ENCODE measurements at places on chromosomes 6 and 20.

- no peak for DNase-seq
Observed at GRCh38 chr20:32448306-32449056, 90.3 kb downstream of the ASXL1 start.

- DNase-seq: no peak
Observed at GRCh38 chr20:6104493-6105188, 18.2 kb downstream of the FERMT1 start.

- DNase-seq: no peak
Observed at GRCh38 chr6:12952318-12952717, 235.8 kb downstream of the PHACTR1 start.

GRCh38 chr20:1144401-1145172 is 26.2 kb downstream of the PSMF1 start:
- no peak for DNase-seq

DNA sequence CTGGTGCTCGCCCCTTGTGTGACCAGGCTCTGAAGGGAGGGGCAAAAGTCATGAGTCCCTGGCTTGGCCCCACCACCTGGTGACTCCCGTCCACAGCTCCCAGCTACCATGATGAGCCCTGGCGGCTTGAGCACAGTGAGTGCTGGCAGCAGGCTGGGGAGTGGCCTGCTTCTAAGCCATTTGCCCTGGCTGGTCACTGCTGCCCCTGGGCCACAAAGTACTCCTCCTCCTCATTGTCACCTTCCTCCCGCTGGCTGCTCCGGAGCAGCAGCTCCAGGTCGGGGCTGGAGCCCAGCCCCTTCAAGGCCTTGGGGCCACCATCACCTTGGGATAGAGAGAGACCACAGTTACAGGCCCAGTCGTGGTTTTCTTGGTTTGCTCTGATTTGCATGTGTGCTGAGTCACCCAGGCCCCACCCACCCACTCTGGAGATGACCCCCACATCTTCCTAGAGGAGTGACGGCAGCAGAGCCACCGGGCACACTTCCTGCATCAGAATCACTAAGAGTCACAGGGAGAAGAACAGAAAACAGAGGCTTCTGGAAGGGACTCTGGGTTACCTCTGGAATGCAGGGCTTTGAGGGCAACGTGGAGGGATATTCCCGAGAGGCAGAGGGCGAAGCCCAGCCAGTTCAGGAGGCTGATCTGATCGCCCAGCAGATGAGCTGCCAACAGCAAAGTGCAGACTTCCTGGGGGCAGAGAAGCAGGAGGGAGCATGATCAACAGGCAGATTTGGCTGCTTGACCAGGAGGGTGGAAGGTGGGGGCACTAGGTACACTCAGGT is 42.1 kb upstream of the CDH22 start:
- DNase-seq: no peak

GRCh38 chr6:2242311-2242710 is 3.1 kb downstream of the GMDS start:
- DNase-seq: no peak

GRCh38 chr6:38774929-38775707 is 60.0 kb downstream of the DNAH8 start:
- DNase-seq: no peak

GRCh38 chr20:36890586-36890985 is 14.6 kb downstream of the TLDC2 start:
- DNase-seq: no peak

DNA sequence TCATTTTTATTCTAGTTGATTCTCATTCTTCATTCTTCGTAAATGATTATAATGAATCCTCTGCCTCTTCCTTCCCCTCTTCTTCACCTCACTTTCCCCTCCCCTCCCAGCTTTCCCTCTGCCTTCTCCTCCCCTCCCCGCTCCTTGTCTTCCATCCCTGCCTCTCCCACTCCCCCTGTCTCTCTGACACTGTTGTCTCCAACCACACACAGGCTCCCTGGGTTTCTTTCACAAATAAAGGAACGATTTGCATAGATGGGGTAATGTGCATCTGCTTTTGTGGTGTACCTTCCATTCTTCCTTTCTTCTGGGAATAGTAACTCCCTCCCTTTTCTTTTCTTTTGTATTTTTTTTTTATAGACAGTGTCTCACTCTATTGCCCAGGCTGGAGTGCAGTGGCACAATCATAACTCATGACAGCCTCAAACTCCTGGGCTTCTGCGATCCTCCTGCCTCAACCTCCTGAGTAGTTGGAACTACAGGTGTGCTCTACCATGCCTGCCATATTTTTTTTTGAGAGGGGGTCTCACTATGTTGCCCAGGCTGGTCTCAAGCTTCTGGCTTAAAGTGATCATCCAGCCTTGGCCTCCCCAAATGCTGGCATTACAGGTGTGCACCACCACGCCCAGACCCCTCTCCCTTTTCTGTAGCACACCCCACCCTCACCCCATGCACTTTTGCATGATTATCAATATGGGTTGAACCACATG is 318.6 kb downstream of the PRKN start:
- no peak for DNase-seq

- DNase-seq: no peak
Observed at GRCh38 chr20:61731363-61732181, 334.1 kb downstream of the TAF4 start.

DNA sequence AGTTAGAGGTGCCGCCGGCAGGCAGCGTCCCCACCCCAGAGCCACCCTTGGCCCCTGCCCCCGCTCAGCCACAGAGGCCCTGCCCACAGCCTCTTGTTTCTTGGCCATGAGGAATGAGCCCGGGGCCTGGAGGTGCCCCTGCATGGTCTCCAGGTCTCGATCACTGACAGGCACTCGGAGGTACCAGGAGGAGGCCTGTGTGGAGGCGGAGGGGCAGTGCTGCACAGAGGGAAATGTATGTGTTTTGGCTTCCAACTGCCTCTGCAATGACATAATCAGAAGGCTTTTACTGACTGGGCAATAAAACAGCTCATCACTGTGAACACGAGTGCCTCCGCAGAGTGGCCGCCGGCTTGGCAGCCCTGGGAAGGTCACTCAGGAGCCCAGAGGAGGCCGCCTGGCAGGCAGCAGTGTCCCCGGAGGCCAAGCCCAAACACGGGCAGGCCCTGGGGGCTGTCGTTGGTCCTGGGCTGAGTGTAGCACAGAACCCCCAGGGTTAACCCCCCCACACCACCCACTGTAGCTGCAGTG is 61.1 kb upstream of the GATA5 start:
- DNase-seq: no peak

GRCh38 chr6:153625089-153625488 is 414.0 kb upstream of the OPRM1 start:
- no peak for DNase-seq
